ENCODE measurements at places on chromosomes 2 and 18. TPM values are rescaled to one million over a fixed set of nuclear protein-coding genes. Genes with fewer than 3 reads are reported as not detected.

DNA sequence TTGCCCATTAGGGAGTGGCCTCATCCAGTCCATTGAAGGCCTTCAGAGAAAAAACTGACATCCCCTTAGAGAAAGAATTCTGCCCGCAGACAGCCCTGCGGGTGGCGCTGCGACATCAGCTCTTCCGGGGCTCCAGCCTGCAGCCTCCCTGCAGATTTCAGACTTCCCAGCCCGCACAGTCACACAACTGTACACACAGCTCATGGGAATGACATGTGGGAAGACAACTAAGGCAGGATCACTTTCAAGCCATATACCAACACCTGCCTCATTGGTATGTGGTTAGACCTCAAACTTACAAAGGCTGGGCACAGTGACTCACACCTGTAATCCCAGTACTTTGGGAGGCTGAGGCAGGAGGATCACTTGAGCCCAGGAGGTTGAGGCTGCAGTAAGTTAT, 24.8 kb upstream of the TUBB6 start:
- peak; percentile 69 for DNase-seq

UGT1A7 gene
- total RNA-seq = not detected

GRCh38 chr2:161107265-161107664, 53.0 kb upstream of the TANK start:
- no peak for DNase-seq

DNA sequence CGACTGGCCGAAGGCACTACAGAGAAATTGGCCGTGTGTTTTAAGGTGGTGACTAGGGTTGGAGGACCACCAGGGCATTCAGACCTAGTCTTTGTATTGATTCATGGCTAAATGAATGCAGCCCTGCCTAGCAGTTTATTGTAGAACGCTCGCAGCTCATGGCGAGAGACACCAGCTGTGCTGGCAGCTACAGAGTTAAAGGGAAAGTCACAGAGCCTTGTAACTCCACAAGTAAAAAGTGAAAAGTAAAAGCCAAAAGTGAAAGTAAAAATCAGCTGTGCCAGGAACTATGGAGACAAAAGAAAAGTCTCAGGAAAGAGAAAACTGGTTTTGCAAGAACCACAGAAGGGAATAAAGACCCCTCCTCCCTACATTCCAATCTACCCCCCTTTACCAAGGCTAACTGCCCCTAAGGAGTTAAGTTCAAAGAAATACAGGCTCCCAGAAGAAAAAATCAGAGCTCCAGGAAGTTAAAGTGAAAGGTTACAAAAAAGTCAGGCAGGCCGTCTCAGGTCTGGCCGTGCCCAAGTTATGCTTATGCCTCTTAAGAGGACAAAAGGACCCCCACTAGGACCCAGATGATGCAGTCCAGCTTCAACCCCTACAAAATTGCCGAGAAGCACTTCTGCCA, 46.4 kb upstream of the SELENOI start:
- DNase-seq = peak; percentile 53

DNA sequence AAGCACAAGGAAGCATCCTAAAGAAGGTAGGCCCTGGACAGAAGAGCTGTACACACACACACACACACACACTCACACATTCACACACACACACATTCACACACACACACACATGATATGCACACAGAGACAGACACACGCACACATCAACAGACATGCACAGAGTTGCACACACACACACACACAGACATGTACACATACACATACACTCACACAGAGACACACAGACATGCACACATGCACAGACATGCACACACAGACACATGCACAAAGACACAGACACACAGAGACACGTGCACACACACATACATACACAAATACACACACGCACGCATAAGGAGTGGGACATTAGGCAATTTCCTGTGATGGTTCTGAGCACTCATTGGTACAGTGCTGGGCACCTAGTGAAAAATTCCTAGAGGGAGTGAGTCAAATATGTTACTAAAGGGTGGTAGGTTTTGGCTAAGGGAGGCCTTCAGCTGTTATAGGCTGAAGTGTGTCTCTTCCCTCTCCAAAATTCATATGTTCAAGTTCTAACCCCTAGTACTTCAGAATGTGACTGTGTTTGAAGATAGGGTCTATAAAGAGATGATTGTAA, 26.4 kb downstream of the THNSL2 start:
- no peak for DNase-seq

DNA sequence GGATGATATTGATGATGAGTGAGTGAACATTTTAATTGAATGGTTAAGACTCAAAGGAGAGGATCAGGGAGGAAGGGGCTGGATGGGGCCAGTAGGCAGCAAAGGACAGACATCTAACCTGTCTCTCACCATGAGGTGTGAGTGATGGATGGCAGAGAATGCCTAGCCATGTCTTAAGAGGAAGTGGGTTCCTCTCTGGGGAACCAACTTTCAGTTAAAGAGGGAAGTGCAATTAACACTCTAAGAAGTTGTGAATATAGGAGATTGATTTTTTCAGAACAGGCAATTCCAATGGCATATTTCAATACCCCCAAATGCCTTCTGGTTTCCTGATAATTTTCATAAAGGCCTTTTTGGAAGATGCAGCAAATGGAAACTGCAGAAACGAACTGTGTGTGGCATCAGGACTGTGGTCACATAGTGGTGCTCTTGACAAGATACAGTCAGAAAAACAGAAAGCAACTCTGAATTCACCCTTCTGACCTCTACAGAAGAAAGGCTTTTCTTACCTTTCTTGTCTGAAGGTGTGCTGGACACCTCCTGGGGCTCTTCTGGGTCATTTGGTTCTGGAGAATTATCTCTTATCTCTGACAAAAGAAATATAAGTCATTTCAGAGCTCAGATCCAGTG, 10.2 kb downstream of the SP110 start:
- no peak for DNase-seq

MBD1 gene
- 62.8 TPM for total RNA-seq

DNA sequence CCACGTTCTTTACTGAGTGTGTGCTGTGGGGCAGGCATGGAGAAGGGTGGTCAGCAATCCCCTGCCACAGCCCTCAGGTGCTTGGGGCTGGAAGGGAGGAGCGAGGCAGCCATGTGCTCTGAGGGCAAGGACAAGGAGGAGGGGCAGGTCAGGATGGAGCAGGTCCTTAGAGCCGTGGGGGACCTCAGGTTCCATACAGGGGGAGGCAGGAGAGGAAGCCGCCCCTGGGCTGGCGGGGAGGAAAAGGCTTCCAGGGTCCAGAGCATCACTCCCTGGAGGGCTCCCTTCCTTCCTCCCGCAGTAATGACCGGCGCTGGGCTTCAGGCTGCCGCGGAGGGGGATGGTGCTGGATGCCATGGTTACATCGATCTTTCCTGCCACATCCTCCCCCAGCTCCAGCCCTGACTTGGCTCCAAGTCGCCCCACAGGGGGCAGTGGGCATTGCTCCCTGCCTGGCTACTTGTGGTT, 6.6 kb downstream of the GAREM2 start:
- DNase-seq = no peak

DNA sequence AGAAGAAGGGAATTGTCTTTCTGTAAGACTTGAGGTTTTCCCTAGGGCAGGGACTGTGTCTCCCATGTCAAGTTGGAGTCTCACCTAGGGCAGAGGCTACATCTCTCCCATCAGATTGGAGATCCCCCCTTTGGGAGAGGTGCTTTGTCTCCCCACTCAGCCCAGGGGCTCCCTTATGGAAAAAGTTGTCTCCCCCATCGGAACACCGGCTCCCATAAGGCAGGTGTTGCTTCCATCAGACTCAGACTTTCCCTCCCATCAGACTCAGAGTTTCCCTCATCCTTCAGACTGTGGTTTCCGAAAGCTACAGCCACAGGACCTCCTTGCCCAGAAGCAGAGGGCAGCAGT, 5.8 kb downstream of the ANKRD53 start:
- DNase-seq = no peak

- DNase-seq = peak; percentile 59
These were observed 82.0 kb downstream of the RRM2 start for GRCh38 chr2:10204326-10205161.

- DNase-seq = peak; percentile 87
These were observed 84.2 kb upstream of the OTOS start for GRCh38 chr2:240224676-240225075.

GRCh38 chr2:8484502-8485283, 197.2 kb upstream of the ID2 start:
- no peak for DNase-seq

GRCh38 chr18:9348766-9349165, 14.2 kb downstream of the TWSG1 start:
- peak; percentile 23 for DNase-seq

OTX1 gene
- not detected for total RNA-seq

LHCGR gene
- total RNA-seq = not detected

All from astrocyte (in vitro differentiated cells and primary cell).